ENCODE measurements at places on chromosomes 7 and 10.

GRCh38 chr10:36469585-36469984 is 655.8 kb upstream of the ANKRD30A start:
- peak; percentile 62 for DNase-seq

GRCh38 chr7:7498856-7499255 is 36.8 kb downstream of the COL28A1 start:
- no peak for DNase-seq

- no peak for DNase-seq
Measured at GRCh38 chr10:16187161-16187560, 249.6 kb upstream of the PTER start.

- peak; percentile 50 for DNase-seq
Measured at GRCh38 chr7:106767498-106768323, 97.4 kb upstream of the PIK3CG start.

GRCh38 chr10:115795964-115796363 is 477.0 kb downstream of the GFRA1 start:
- DNase-seq, result no peak

GRCh38 chr7:164882-165660 is 27.3 kb upstream of the FAM20C start:
- no peak for DNase-seq

- no peak for DNase-seq
Measured at GRCh38 chr7:44534087-44534486, 7.0 kb downstream of the NPC1L1 start.

DNA sequence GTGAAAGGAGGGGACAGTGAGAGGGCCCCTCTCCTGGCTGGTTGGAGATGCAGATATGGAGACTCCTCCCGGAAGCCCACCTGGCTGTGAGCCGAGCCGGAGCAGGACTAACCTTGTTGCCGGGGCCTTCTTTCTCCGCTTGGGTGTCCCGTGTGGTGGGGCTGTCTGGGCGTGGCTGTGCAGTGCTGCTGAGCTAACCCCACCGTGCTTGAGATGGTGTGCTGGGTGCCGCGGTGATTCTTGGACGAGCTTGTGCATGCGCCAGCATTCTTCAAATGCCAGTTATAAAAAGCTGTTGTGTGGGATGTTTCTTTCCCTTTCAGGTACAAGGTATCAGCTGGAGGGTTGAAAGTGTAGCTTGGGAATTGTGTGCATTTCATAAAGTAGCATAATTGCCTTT is 48.8 kb downstream of the DAGLB start:
- peak; percentile 18 for DNase-seq

DNA sequence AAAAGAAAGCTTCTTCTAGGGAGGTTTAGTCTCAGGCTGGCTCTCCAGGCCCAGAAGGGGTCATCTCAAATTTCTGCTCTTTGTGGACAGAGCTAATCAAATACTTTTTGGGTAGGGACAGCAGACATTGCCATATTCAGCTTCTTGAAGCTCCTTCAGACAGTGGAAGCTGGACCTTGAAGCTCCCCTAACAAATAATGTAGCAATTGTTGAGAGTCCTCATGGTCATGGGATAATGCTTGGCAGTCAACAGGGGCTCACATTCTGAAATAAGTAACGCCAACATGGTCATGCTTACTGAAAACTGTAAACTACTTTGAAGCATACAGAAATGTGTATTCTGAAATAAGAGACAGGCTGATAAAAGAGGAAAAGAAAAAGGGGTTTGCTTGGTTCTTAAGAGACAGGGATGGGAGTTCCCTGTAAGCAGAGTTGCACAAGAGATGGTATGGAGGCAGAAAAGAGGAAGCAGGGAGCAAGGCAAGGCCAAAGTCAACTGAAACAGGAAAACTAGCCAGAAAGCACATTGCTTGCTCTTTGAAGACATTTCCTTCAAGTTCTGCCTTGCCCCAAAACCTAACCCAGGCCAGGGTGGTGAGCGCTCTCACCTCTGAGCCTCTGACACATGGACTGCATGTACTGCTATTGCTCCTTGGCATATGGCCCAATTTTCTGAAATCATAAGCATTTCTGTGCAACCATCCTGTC is 53.1 kb upstream of the KMT2E start:
- no peak for DNase-seq

DNA sequence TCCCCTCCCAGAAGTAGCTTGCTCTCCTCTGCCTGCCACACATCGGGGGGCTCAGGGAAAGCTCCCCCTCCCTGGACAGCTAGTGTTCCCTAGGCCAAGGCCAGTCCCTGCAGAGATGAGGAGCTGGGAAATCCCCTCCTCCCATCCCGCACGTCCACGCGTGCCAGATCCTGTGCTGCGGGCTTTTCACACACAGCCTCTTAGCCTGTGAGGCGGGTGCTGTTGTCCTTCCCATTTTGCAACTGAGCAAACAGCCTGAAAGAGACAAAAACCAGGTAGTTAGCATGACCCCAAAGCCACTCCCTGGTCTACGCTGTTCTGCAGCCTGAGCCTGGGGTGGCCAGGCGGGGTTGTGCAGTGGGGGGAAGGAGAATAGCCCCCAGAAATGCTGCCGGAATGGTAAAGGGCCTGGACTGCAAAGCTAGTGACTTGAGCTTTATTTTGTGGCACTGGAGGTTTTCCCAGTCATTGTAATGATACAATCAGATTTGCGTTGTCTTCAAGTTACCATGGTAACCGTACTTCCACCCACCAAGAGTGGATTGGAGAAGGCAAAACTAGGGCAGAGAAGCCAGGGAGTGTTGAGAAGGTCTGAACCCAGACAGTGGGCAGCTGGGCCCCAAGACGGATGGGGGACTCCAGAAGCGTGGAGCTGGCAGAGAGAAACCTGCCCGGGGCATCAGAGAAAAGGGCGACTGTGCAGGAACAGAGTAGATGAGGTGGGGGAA is 98.6 kb upstream of the KCTD7 start:
- no peak for DNase-seq

DNA sequence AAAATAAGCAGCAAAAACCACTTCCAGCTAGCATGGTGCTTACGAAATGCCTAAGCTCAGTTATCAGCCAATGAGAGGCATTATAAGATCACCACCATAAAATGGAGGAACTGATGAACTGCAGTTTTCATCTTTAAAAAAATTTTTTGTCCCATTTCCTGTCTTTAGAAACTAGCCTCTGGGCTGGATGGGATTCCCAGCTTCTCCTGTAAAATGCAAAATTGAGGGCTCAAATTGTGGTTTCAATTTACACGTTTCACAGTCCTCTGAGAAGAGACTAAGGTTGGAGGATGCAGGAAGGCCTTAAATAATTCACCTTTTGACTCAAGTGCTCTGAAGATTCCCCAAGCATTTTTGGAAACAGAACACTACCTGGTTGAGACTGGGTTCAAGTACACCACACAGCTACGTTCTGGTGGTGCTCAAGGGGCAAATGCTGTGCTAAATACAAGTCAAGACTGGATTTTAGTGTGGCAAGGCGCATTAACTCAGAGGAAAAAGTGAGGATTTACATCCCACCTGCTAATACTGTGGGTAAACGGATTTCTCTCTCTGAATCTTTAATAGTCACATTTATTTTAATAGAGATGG is 951 bp downstream of the ZNF25 start:
- DNase-seq, result peak; percentile 25

DNA sequence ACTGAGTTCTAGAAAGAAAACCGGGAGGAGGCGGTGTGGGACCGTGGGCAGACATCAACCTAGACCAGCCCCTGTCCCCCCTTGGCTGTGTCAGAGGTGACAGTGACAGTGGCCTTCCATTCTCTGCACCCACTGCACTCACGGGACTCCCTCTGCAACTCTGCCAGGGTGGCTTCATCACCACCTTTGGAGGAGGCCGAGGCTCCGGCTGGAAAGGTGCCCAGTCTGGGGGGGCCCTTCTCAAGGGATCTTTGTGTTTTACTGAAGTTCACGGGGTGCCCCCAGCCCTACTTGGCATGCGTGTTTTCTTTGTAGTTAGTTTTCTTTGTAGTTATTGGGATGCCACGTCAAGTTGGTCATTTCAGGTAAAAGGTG is 417.6 kb downstream of the DNAJB6 start:
- DNase-seq, result no peak

GRCh38 chr7:104371216-104371979 is 43.0 kb downstream of the LHFPL3 start:
- DNase-seq, result no peak

DNA sequence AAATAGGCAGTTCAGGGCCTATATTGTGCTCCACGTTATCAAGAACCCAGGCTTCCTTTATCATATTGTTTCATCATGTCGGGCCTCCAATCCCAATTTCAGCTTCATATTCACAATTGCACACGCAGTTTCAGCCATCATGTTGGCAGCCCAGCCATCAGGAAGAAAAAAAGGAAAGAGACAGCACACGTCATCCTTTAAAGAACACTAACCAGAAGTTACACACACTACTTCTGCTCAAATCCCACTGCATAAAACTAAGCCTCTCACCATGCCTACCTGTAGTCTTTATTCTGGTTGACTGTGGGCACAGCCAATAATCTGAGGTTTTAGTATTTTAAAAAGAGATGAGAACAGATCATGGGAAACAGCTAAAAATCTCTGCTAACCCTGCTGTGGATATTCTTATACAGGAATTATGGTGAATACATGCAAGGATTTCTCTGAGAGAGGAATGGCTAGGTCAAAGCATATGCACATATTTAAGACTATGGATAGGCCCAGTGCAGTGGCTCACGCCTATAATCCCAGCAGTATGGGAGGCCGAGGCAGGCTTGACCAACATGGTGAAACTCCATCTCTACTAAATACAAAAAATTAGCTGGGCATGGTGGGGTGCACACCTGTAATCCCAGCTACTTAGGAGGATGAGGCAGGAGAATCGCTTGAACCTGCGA is 534.4 kb downstream of the ETV1 start:
- no peak for DNase-seq

GRCh38 chr10:51085204-51085603 is 10.9 kb downstream of the PRKG1 start:
- DNase-seq, result no peak

- DNase-seq, result peak; percentile 39
Measured at GRCh38 chr10:73591935-73592699, 975 bp upstream of the USP54 start.

GRCh38 chr7:43906331-43907010 is at the start of gene URGCP:
TSS of gene URGCP (minus strand) at chr7:43906596. CDS start at chr7:43906575, 21 bp downstream.
- peak; percentile 36 for DNase-seq

DNA sequence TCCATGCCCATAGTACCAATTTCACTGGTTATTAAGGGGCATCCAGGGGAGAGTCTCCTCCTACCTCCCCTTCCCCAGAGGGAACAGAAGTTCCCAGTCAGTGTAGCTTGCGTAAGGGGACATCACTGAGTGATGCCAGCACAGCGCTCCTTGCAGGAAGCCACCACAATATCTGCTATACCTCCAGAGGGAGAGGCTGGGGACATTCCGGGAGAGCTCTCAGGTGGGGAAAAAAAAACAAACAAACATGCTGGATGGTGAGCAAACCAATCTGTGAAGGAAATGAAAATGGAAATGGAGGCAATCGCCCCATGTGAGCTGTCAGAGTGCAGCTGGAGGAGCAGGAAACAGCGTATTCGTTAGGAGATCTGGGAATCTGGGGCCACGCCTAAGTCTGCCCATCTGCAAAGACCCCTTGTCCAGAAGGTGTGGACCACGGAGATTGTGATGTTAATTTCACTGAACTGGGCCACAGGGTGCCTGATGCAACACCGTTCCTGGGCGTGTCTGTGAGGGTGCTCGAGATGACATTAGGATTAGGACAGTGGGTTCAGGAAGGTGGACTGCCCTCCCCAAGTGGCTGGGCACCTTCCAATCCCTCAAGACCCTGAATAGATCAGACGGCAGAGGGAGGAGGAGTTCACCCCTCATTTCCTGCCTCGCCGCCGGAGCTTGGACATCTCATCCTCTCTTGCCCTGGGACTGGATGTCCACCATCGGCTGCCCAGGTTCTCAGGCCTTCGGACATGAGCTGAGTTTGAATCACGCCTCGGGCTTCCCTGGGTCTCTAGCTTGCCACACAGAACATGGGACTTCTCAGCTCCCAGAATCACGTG is 30.5 kb downstream of the GNA12 start:
- no peak for DNase-seq

DNA sequence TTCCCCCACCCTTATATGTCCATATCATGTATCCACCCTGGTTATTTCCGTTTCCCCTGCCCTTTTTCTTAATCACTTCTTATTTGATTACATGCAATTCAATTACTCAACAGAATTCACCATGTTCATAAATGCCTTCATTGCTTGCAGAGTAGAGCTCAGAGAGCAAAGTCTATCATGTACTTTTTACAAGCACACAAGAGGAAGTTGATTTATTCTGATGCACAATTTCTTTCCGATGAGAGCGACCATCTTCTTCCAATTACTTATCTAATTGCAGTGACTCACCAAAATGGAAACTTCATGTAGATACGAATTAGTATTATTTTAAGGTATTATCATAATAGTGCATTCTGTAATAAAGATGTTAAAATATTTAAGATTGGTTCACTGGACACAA is 430.5 kb upstream of the KLF6 start:
- DNase-seq, result no peak

- DNase-seq, result peak; percentile 62
Measured at GRCh38 chr7:2451171-2452073, 24.8 kb downstream of the GRIFIN start.

- DNase-seq, result no peak
Measured at GRCh38 chr7:51075681-51076580, 240.7 kb downstream of the COBL start.

- no peak for DNase-seq
Measured at GRCh38 chr10:49180444-49180860, 7.7 kb downstream of the TMEM273 start.

- DNase-seq, result no peak
Measured at GRCh38 chr10:112784022-112784461, 166.0 kb upstream of the TCF7L2 start.

DNA sequence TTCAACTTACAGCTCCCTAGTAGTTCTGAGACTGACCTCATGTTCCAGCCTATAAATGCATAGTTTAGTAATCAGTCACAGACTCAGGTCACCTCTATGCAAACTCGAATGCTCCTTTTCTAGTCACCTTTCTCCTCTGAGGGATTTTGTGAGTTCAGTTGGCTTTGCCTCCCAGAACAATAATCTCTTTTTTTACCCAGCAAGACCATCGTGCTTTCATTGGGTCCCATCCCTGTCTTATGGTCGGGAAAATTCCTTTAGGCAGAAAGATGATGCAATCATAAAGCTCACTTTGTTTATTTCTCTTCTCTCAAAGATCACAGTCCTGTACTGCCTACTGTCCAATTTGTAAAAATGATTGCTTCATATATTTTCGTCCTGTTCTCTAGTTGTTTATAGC is 38.4 kb downstream of the TWIST1 start:
- peak; percentile 54 for DNase-seq

DNA sequence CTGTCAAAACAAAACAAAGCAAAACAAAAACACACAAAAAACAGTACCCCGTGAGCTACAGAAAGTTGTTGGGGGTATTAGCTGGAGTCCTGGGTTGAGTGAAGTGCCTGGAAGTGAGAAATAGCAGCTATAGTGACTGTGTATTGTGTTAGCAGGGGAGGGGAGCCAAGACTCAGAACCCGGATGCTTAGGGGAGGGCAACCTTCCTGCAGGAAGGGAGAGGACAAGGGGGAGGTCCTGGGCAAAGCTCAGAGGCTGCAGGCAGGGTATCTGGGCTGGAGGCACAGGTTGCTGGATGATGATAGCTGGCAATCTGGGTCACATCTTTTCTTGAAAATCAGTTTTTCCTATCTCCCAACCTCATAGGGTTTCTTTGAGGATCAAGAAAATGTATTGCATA is 75.8 kb upstream of the PARD3 start:
- DNase-seq, result no peak

- no peak for DNase-seq
Measured at GRCh38 chr7:154856733-154857132, 146.2 kb downstream of the PAXIP1 start.

GRCh38 chr7:132655131-132655727 is 79.0 kb upstream of the PLXNA4 start:
- DNase-seq, result peak; percentile 23
